Fibroblast of upper back skin (primary cell): ENCODE measurements at places on chromosomes 16 and 17.

GRCh38 chr16:1915732-1916639 is 2.2 kb downstream of the HS3ST6 start:
- no peak for DNase-seq

DNA sequence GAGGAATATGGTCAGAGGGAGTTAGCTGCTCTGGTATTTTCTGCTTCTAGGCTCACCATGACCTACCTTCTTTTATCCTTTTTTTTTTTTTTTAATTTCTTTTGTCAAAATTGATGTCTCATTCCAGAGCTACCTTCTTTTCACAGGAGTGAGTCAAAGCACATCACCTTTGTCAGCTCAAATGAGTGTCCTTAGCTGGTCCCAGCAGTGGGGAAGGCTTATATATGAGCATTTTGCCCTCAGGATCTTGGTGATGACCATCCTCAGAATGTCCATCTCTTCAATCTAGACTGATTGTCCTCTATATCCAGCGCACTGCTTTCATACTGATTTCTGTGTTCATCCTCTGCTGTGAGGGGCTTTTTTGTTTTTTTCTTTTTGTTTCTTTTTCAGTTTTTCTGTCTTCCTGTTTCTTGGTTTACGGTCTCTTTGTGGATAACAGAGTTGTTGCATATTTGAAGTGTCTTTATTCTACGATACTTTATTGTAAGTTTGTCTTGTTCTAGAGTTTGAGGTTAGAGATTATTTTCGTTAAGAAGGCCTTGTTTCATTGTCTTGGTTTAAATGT is 24.9 kb downstream of the CBFB start:
- no peak for DNase-seq

DNA sequence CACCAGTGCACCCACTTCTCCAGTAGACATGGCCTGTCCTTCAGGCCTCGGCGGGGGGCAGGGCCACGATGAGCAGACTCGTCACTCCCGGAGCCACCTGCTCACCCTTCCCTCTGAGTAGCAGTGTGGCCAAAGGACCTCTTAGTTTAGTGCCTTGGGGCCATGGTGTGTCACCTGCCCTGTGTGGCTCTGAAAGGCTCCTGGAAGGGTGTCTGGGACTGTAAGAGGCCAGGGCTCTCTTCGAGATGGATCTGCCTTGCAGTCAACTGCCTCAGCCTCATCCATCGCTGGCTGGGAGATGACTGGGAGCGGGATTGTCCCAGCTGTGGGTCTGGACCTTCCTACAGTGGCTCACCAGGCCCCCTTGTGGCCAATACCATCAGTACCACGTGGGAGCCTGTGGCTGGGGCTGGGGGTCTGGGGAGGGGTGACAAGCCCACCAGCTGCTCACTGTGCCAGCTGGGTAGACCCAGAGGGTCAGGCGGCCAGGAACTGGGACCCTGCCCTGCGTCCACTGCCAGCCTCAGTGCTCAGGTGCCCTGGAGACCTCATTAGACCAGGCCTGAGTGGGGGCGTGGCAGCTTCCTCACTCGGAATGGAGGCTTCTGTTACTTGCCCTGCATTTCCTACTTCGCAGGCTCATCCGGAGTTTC is 133.4 kb downstream of the OR1D5 start:
- DNase-seq, result peak; percentile 9

GRCh38 chr16:78490847-78491246 is 391.4 kb downstream of the WWOX start:
- no peak for DNase-seq

DNA sequence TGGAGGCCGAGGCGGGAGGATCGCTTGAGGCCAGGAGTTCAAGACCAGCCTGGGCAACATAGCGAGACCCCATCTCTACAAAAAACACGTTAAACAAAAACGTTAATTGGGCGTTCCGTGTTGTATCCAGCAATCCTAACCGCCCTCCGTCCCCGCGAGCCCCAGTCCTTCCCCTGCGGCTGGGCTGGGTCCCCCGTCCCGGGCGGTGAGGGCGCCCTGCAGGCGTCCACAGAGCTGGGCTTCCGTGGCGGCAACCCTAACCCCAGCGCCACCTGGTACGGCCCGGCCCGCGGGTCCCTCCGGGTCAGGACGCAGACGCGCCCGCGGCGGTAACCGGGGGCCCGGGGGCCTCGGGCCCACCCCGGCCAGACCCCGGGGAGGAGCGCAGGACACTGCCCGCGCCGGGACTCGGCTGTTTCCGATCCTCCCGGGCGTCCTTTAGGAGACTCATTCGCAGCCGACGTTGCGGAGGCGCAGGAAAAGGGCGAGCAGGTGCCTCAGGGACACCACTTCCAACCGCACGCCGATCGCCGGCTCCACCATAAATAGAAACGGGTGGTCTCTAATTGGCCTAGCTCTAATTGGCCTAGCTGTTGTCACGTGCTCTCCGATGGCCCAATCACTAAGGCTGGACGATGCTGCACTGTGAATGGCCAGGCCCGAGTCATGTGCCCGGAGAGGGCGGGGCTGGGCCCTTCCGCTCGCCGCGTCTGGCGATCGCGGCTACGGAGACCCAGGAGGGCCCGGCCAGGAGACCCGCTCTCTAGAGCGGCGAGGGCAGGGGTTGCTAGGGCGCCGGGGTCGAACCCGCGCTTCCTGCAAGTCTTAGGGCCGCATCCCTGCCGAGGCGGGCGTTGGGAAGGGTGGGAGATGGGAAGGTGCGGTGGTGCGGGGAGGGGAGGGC is 19.0 kb upstream of the CSNK1D start:
- DNase-seq, result peak; percentile 98

- DNase-seq, result no peak
These were observed 483 bp downstream of the LLGL2 start for GRCh38 chr17:75525806-75526554.

DNA sequence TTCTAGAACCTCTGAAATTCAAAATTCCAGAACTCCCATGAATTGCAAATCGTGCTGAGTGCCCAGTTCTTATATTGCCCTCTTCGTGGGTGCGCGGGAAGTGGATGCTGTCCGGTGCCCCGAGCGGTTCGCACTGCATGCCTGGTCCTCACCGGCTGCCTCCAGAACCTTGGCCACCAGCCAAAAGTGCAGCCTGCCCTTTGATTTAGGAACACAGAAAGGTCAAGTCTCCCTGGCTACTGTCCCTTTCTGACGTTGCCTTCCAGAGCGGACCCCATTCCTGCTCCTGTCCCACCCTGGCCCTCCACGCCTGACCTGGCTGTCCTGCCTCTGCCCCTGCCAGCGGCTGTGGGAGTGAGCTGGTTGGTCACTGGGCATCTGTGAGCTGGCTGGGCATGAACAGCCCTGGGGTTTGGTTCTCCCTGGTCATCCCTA is 9.7 kb downstream of the NEUROD2 start:
- DNase-seq, result no peak
